CD4-positive, alpha-beta memory T cell (primary cell): ENCODE measurements at places on chromosomes 4 and X.

- DNase-seq, result no peak
- H3K4me1 ChIP-seq, result peaks cover 25% of the 10 kb centered on the region
- H3K36me3 ChIP-seq, result no peaks in the 10 kb centered on the region
- no peak overlapping the region for H3K27ac ChIP-seq
- H3K27me3 ChIP-seq, result no peaks in the 10 kb centered on the region
Observed at GRCh38 chrX:107669885-107670628, 41.7 kb downstream of the PRPS1 start.

DNA sequence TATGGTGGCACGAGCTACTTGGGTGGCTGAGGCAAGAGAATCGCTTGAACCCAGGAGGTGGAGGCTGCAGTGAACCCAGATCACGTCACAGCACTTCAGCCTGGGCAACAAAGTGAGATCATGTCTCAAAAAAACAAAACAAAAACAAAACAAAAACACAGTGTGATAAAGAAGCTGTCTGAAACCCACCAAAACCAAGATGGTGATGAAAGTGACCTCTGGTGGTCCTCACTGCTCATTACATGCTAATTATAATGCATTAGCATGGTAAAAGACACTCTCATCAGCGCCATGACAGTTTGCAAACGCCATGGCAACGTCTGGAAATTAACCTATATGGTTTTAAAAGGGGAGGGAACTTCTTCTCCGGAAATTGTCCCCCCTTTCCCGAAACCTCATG is 29.4 kb upstream of the OPHN1 start:
- no peak overlapping the region for H3K27ac ChIP-seq
- no peaks in the 10 kb centered on the region for H3K4me1 ChIP-seq
- DNase-seq, result peak; percentile 24
- H3K36me3 ChIP-seq, result no peaks in the 10 kb centered on the region
- no peaks in the 10 kb centered on the region for H3K27me3 ChIP-seq

DNA sequence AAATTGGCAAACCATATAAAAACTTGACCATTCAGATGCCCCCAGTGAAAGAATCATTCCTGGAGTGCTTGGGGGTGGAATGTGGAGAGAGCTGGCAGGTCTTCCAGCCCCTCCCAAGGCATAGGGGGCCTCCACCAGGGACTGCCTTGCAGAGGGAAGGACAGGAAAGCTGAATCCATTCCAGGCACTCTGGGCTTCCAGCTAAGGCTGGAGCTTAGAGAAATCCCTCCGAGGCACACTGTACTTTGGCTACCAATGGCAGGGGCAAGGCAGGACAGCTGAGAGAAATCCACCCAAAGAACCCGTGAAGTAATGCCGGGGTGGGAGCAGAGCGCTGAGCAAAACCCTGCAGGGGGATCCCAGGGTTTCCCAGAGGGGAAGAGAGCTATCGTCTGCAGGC is 4.0 kb downstream of the CENPU start:
- H3K27ac ChIP-seq, result no peak overlapping the region
- no peaks in the 10 kb centered on the region for H3K27me3 ChIP-seq
- no peak overlapping the region for H3K4me3 ChIP-seq
- DNase-seq, result no peak
- H3K36me3 ChIP-seq, result no peaks in the 10 kb centered on the region
- peaks cover 15% of the 10 kb centered on the region for H3K4me1 ChIP-seq

DNA sequence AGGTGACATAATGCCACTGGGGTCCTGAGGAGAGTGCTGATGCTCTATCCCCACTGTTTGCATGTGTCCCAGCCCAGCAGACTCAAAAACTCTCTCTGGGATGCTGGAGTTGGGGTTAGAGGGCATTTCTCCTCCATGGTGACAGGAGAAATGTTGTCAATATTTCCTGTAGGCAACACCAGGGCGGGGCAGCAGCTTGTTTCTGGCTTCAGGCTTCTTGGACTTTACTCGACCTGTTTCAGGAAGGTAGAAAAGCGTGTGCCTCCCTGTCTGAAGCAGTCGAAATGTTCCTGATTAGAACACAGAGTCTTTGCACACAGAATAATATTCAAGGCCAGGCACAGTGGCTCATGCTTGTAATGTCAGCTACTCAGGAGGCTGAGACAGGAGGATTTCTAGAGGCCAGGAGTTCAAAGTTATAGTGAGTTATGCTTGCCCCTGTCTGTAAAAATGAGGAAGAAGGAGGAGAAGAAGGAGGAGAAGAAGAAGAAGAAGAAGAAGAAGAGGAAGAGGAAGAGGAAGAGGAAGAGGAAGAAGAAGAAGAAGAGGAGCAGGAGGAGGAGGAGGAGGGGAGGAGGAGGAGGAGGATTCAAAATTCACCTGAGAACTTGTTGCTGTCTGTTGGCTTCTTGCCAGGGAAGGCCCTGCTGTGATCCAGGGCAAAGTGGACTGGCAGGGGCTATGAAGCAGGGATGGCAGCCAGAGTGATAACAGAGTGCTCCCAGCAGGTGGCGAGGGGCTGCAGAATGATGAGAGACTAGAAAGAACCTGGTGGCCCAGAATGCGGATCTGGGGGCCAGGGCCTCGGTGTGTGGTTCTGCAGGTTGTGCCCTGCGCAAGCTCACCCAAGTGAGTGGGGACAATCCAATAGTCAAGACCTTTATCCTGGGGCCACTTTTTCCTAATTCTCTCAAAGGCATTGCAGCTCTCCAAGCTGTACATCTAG is 82.9 kb downstream of the RTL5 start:
- H3K27ac ChIP-seq, result no peak overlapping the region
- H3K27me3 ChIP-seq, result no peaks in the 10 kb centered on the region
- no peak overlapping the region for H3K4me3 ChIP-seq

- no peak for DNase-seq
- H3K36me3 ChIP-seq, result no peaks in the 10 kb centered on the region
- no peak overlapping the region for H3K27ac ChIP-seq
- no peaks in the 10 kb centered on the region for H3K27me3 ChIP-seq
- no peaks in the 10 kb centered on the region for H3K4me1 ChIP-seq
- H3K4me3 ChIP-seq, result no peak overlapping the region
Observed at GRCh38 chr4:124804584-124804983, 92.1 kb upstream of the ANKRD50 start.

- H3K4me1 ChIP-seq, result peaks cover 8% of the 10 kb centered on the region
- H3K27ac ChIP-seq, result no peak overlapping the region
- no peaks in the 10 kb centered on the region for H3K36me3 ChIP-seq
- no peak for DNase-seq
- H3K27me3 ChIP-seq, result no peaks in the 10 kb centered on the region
Observed at GRCh38 chrX:74451450-74452198, 30.3 kb downstream of the SLC16A2 start.

GRCh38 chrX:40506201-40506985 is 74.4 kb upstream of the ATP6AP2 start:
- no peak overlapping the region for H3K27ac ChIP-seq
- DNase-seq, result no peak
- H3K36me3 ChIP-seq, result no peaks in the 10 kb centered on the region
- H3K4me3 ChIP-seq, result no peak overlapping the region
- no peaks in the 10 kb centered on the region for H3K4me1 ChIP-seq

DNA sequence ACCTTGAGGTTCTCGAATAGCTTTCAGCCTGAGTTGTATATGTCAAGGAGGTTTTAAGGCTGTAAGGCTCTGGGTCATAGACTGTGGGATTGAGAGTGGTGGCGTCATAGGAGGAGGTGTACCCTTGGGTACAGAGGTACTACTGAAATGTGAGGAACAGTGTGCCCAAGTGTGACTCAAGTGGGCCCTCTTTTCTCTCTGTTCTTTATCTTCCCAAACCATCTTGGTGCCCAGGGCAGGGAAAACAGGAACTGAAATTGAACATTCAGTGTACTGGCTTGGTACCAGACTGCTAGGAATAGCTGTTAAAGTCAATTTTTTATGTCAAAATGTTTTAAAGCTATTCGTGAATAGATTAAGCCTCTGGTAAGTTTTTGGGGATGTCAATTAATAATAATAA is 136.2 kb upstream of the RPS6KA3 start:
- no peaks in the 10 kb centered on the region for H3K36me3 ChIP-seq
- H3K27ac ChIP-seq, result no peak overlapping the region
- H3K4me3 ChIP-seq, result no peak overlapping the region
- no peaks in the 10 kb centered on the region for H3K4me1 ChIP-seq

GRCh38 chr4:10212400-10212799 is 95.8 kb upstream of the WDR1 start:
- H3K4me3 ChIP-seq, result no peak overlapping the region
- H3K27ac ChIP-seq, result no peak overlapping the region
- H3K36me3 ChIP-seq, result no peaks in the 10 kb centered on the region
- DNase-seq, result no peak
- no peaks in the 10 kb centered on the region for H3K27me3 ChIP-seq

GRCh38 chr4:124529131-124529530 is 183.4 kb downstream of the ANKRD50 start:
- no peak overlapping the region for H3K27ac ChIP-seq
- DNase-seq, result no peak
- no peaks in the 10 kb centered on the region for H3K36me3 ChIP-seq
- H3K4me1 ChIP-seq, result no peaks in the 10 kb centered on the region

- H3K4me1 ChIP-seq, result no peaks in the 10 kb centered on the region
- H3K27me3 ChIP-seq, result no peaks in the 10 kb centered on the region
- H3K4me3 ChIP-seq, result no peak overlapping the region
- no peak for DNase-seq
Observed at GRCh38 chrX:1138476-1139184, 73.8 kb downstream of the CRLF2 start.

- H3K27me3 ChIP-seq, result no peaks in the 10 kb centered on the region
- no peak for DNase-seq
- H3K4me1 ChIP-seq, result no peaks in the 10 kb centered on the region
- H3K27ac ChIP-seq, result no peak overlapping the region
Observed at GRCh38 chrX:123171781-123172180, 12.3 kb upstream of the GRIA3 start.

DNA sequence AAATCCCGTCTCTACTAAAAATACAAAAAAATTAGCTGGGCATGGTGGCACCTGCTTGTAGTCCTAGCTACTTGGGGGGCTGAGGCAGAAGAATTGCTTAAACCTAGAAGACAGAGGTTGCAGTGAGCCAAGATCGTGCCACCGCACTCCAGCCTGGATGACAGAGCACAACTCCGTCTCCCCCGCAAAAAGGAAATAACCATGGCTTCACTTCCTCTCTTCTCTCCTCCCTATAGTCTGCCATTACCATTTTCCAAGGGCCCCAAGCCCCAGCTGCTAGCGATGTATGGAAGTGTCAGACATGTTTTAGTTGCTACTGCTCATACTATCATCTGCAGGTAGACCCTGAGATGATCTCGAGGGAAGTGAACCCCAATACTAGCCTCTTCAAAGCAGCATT is 177.3 kb upstream of the FAM9B start:
- no peaks in the 10 kb centered on the region for H3K36me3 ChIP-seq
- H3K4me3 ChIP-seq, result no peak overlapping the region
- H3K27ac ChIP-seq, result no peak overlapping the region
- no peaks in the 10 kb centered on the region for H3K4me1 ChIP-seq
- H3K27me3 ChIP-seq, result no peaks in the 10 kb centered on the region

DNA sequence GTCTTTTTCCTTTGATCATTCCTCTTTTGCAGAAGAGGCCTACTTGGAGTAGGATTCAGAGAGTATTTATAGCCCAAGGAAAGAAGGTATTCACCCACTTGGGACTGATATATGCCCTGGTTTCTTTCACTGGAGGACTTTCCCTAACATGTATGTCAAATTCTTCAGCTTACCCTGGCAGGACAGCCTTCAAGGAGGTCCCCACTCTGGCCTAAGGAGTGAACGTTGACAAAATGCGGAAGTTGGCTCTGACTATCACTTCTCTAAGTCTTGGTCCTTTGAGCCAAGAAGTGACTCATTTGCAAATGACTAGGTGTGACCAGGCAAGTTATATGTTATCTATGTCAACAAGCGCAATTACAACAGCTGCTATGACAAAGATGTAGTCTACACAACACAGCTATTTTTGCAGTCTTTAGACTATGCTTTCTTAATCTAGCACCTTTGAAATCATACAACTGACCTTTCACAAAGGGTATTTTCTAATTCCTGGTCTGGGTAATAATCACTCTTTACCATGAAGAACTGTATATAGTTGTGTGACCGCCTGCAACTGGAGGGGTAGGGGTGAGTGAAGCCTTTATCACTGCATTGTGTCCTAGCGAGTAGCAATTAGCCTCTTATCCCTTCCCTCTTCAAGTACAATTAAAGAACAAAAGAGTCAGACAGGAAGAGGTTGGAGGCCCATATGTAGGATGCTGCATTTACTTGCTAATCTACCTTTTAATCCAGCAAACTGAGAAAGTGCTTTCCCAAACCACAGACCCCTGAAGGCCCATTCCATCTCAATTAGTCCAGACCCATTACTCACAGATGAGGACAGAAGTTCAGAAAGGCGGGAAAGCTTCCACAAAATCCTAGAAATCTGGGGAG is 50.1 kb downstream of the RASGEF1B start:
- no peak for DNase-seq
- H3K4me3 ChIP-seq, result no peak overlapping the region
- no peaks in the 10 kb centered on the region for H3K36me3 ChIP-seq
- no peaks in the 10 kb centered on the region for H3K27me3 ChIP-seq
- H3K27ac ChIP-seq, result no peak overlapping the region

GRCh38 chrX:65688403-65688871 is 21.0 kb downstream of the MSN start:
- DNase-seq, result no peak
- no peak overlapping the region for H3K4me3 ChIP-seq
- H3K27me3 ChIP-seq, result no peaks in the 10 kb centered on the region
- peak overlapping the region; percentile 17 for H3K27ac ChIP-seq
- no peaks in the 10 kb centered on the region for H3K36me3 ChIP-seq

DNA sequence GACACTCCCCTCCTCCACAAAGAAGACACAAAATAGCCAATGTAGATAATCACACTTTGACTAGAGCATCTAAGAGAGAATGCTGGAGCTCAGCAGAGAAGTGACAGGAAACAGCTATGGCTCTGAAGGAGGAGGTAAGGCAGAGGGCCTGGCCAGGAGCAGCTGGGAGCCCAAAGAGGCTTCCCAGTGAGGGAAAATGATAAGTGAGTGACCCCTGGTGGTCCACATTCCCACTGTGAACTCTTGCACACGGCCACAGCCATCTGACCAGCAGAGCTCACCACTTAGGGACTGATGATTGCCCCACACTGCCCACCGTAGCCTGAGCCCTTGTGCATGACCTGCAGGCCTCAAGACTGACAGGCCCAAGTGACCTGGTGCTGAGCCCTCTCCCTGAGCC is 162.7 kb upstream of the GALNTL6 start:
- DNase-seq, result no peak
- no peaks in the 10 kb centered on the region for H3K27me3 ChIP-seq
- H3K4me1 ChIP-seq, result no peaks in the 10 kb centered on the region
- no peaks in the 10 kb centered on the region for H3K36me3 ChIP-seq
- no peak overlapping the region for H3K27ac ChIP-seq

GRCh38 chr4:163525982-163526381 is 31.5 kb downstream of the TMA16 start:
- no peak for DNase-seq
- H3K27me3 ChIP-seq, result no peaks in the 10 kb centered on the region
- H3K36me3 ChIP-seq, result peaks cover 5% of the 10 kb centered on the region
- no peak overlapping the region for H3K27ac ChIP-seq
- no peak overlapping the region for H3K4me3 ChIP-seq

DNA sequence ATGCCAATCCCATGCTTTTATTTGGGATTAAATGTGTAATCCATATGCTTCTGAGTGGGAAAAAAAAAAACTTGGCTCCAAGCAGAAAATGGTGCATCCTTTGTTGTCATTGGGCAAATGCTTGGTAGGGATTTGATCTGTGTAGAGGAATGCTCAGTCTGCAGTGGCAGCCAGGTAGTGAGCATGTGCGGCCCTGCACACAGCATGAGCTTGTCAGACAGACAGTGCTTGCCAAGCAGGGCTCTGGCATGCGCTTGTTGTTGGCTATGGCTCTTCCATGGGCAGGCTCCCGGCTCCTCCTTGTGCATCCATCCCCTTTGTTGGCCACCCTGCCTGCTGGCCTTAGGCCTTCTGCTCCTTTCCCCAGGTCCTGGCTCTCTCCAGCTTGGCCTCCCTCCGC is 130.3 kb downstream of the GPR143 start:
- H3K36me3 ChIP-seq, result no peaks in the 10 kb centered on the region
- no peaks in the 10 kb centered on the region for H3K4me1 ChIP-seq
- H3K27ac ChIP-seq, result no peak overlapping the region
- DNase-seq, result no peak
- H3K4me3 ChIP-seq, result no peak overlapping the region
- no peaks in the 10 kb centered on the region for H3K27me3 ChIP-seq
